ENCODE measurements at places on chromosomes 5 and 9. TPM values are rescaled to one million over a fixed set of nuclear protein-coding genes. Genes with fewer than 3 reads are reported as not detected.

RNF180 gene
- total RNA-seq: 24.8 TPM

GPRIN1 gene
- 0.62 TPM for total RNA-seq

YTHDC2 gene
- 12.3 TPM for total RNA-seq

SLC6A18 gene
- not detected for total RNA-seq

TPRN gene
- total RNA-seq: 13.9 TPM

ARSI gene
- total RNA-seq: 0.71 TPM

ZDHHC12 gene
- total RNA-seq: 9.2 TPM

ANKRD34B gene
- not detected for total RNA-seq

PHF24 gene
- total RNA-seq: 1.3 TPM

LURAP1L gene
- total RNA-seq: 2.1 TPM

HAVCR2 gene
- 4.7 TPM for total RNA-seq

MEGF9 gene
- 12.8 TPM for total RNA-seq

OMD gene
- 19.6 TPM for total RNA-seq

GRCh38 chr9:89850631-89851325 lies 246.0 kb downstream of the GADD45G start:
- DNase-seq: peak; percentile 73

DNA sequence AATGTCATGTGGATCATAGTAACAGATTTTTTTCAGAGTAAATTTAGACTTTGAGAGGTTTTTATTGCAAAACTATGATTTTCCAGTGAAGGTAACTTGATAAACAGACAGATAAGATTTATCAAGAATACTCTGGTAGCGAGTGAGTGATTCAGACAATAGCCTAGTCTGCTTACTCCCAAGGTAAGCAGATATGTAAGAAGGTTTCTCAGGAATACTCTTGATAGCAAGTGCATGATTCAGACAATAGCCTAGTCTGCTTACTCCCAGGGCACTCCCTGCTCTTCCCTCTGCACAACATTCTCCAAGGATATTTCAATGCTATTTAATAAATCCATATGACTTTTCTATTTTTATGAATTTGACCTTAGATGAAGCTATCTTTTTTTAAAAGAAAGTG lies 1881.5 kb downstream of the EFNA5 start:
- no peak for DNase-seq

DNA sequence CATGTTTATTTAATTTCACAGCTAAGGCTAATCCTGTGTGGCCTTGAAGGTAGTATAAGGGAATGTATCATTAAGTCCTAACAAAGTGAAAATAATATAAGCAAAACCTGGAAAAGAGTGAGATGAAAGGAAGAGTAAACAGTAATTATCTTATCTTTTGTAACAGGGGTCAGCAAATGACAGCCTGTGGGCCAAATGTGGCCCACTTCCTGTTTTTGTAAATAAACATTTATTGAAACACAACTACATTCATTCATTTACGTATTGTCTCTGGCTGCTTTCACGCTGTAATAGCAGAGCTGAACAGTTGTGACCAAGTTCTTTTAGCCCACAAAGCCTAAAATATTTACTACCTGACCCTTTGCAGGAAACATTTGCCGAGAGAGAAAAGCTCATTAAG lies 78.4 kb upstream of the HTR4 start:
- DNase-seq: no peak

GRCh38 chr9:124852829-124853531 lies at the start of gene WDR38:
Gene WDR38 (plus strand): TSS chr9:124853460. CDS start chr9:124853532, 72 bp downstream.
- peak; percentile 93 for DNase-seq

DNA sequence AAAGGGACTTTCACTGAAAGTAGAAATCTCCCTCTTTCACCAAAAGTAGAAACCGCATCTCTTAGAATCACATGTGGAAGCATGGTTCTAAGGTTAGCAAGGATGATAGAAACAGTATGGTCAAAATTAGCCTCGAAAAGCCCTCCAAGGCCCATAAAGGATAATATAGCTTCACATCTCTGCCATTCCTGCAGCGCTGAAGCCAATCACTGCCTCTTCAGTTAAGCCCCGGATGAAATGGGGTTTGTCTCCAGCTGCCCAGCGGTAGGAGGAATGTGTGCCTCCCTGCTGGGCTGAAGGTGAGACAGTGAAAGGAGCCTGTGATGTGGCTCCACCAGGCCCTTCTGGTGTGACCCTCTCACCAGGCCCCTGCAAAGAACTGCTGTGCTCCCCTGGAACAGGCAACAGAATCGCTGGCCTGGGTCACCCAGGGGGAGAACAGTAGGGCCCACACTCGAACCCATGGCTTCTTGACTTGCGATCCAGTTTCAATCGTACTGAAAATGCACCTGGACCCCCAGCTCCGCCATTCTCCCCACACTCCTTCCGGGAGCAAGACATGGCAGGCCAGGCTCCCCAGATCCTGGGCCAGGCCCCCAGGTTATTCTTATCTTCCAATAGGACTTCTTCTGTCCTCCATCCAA lies 47.2 kb downstream of the CAMK2A start:
- DNase-seq: peak; percentile 8

- DNase-seq: peak; percentile 53
Observed at GRCh38 chr9:136618580-136619547, 43.9 kb upstream of the EGFL7 start.

GRCh38 chr9:110942522-110942921 lies 95.7 kb downstream of the LPAR1 start:
- no peak for DNase-seq

GRCh38 chr5:158640593-158640980 lies 459.1 kb downstream of the EBF1 start:
- no peak for DNase-seq

DNA sequence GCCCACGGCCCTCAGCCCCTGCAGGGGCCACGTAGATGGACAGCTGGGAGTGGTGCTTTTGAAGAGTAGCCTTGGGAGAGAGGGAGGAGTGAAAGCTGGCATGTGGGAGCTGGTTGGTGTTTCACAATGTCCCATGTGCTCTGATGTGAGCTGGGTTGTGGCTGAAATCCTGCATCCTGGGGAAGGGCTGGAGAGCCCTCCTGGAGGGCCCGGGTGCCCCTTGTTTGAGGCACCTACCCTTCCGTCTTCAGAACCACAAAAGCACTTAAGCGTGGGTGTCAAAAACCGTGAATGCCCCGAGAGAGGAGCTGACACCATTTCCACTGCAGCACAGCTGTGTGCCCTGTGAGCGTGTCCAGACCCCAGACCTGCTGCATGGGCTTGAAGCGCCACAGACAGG lies 199.1 kb upstream of the ZNF618 start:
- no peak for DNase-seq

DNA sequence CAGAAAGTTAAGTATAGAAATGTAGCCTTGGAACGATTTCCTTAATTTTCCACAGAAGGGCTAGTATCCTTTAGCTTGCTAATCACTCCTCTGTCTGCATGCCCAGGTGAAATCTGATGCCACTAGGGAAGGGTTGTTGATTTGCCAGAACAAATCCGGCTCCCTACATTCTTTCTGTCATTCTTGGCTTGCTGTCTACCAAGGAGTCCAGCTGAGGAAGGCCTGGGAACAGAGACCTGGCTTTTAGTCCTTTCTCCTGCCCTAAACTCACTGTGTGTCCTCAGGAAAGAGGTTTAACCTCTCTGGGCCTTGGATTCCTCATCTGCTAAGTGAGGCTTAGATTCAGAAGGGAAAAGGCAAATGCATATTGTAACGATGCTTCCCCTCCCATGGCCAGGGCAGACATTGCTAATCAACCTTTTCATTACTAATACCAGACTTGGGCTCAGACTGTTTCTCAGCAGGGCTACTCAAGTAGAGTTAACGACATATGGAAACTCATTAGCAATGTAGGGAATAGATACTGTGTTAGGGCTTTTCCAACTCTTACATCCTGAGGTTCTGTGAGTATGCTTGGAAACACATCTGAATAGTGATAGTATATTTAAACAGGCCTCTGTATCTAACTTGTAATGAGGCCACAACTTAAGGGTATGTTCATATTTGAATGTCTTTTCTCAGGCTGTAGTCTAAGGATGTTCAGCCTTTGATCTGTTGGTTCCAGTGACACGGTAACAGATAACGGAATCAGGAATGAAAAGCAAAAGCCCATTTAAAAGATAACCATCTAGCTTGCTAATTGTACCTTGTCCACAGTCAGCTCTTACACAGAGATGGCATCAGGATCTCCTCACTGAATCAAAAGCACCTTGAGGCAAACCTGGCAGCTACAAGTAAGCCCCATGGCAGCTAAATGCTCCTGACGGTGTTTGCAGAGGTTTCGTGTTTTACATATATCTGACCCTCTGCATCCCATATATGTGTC lies 4.1 kb downstream of the GALNT10 start:
- DNase-seq: no peak

- DNase-seq: no peak
Observed at GRCh38 chr9:95409650-95410426, 92.3 kb upstream of the FANCC start.

- no peak for DNase-seq
Observed at GRCh38 chr9:109449036-109449798, 48.9 kb downstream of the PTPN3 start.

GRCh38 chr5:140131967-140132409 lies 6.3 kb downstream of the IGIP start:
- peak; percentile 43 for DNase-seq

DNA sequence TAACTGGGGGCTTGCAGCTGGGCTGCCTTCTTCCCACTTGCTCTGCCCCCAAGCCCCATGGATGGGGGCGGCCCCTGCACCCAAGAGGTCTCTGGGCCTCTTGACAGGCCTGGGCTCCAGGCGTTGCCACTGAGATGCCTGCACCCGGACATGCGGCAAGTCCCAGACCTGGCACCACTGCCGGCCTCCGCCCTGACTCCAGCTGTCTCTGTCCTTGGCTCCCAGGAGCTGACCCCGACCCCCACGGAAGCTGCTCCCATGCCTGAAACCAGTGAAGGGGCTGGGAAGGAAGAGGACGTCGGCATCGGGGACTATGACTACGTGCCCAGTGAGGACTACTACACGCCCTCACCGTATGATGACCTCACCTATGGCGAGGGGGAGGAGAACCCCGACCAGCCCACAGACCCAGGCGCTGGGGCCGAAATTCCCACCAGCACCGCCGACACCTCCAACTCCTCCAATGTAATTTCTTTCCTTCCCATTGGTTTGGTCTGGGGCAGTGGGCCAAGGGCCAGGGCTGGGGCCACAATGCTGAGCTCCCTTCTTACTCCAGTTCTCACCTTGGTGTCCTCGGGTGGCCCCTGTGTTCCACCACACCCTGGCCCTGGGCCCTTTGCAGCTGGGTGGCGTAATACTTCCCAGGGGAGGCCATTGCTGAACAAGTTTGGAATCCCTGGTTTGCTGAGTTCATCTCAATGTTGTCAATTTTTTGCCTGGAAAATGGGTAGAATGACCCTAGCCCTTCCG lies 88.6 kb downstream of the COL5A1 start:
- DNase-seq: peak; percentile 84

DNA sequence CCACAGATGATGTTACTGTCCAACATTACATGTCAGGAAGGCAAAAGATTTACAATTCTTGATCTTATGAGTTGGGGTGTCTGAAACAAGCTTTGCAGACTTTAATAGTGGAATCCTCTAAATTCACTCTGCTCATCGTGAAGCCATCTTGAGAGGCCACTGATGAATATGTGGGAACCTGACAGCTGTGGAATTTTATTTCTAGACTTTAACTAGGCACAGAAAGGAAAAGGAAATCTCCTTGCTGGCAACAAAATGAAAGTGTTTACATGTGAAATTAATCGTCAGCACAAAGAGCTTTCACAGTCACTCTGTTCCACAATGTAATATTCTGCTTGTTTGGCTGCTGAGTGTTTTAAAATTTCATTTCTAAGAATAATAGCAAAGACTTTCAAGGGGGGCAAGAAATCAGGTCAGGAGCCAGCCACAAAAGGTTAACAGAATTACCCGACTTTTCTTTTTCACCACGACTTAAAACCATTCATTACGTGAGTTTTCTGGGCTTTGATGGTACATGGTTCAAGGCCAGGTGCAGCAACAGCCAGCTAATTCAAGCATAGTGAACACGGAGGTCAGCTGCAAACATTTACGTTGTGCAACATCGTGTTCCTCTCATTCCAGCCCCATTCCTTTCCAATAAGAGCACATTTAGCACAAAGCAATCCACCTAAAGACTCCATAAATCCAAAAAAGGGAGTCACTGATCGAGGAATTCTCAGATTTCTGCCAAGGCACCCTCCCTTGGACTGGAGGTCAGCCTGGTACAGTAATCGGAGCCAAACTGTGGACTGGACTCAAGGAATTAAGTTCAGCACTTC lies 14.6 kb downstream of the NREP start:
- no peak for DNase-seq

GRCh38 chr5:171574376-171574775 lies 154.9 kb downstream of the FGF18 start:
- DNase-seq: peak; percentile 74

GRCh38 chr5:85096421-85096820 lies 711.7 kb upstream of the EDIL3 start:
- no peak for DNase-seq
